ENCODE measurements at places on chromosomes 12 and 14.
A peak's percentile ranks its signal among the peaks of the same experiment; 100 is the strongest.

GRCh38 chr12:31804185-31804504 lies 75.3 kb upstream of the AMN1 start:
- no peak for DNase-seq

DNA sequence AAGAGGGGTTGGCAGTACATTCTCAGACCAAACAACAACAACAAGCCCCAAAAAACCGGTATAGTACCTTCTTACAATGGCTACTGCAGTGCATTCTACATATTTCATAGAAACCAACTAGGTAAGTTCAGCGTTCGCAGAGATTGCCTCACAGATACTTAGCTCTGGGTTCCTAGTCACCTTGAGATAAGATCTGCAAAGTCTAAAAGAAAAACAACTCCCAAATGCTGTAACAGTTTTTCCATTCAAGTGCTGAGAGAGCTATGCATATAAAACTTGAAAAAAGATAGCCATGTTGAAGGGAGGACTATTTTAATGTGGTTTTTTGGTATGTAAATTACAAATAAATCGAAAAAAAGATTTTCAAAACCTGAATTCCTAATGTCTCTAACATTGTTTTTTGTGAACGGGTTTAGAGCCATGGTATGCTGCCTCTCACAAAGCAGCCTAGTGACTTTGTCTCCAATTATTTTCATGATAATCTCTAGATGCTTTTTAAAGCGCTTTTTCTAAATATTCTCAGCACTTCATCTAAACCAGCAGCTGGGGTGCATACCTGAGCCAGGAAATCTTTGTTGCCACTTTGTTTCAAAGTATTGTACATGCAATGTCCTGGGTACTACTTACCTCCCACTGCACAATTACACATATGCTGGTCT lies 56.6 kb upstream of the CRACR2A start:
- DNase-seq: no peak

- peak; percentile 19 for DNase-seq
Measured at GRCh38 chr14:78448164-78449094, 278.3 kb downstream of the NRXN3 start.

DNA sequence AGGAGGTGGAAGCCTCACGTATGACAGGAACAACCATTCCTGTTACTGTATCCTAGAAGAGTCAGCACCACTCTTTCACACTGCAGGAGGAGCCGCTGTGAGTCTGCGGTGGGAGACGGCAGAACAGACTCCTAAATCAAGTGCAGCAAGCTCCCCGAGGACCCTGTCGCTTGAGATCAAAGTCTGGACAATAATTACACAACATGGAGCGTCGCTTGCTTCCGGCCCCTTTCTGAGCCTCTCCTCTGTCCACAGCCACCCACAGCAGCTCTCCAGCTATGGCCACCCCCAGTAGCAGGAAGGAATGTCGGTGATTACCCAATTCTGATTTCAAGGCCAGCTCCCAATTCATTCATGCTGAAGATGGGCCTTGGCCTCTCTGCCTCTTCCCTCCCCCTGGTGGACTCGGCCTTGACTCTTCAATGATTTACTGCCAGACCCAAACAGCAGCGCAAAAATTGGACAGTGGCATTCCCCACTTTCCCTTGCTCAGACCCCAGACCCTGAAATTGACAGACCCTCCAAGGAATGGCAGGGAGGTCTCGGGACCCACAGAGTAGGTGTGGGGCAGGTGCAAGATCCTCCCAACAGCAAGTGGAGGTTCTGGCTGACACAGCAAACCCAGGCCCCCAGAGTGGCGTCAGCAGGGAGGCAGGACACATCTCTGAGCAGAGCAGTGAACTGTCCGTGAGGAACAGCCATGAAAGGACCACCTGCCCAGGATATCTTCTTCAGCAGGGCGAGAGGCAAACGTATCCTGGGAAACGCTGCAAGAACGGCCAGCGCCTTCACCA lies 272.7 kb upstream of the DIO3 start:
- no peak for DNase-seq

GRCh38 chr12:48105321-48105866 lies 485 bp downstream of the SENP1 start:
- no peak for DNase-seq

DNA sequence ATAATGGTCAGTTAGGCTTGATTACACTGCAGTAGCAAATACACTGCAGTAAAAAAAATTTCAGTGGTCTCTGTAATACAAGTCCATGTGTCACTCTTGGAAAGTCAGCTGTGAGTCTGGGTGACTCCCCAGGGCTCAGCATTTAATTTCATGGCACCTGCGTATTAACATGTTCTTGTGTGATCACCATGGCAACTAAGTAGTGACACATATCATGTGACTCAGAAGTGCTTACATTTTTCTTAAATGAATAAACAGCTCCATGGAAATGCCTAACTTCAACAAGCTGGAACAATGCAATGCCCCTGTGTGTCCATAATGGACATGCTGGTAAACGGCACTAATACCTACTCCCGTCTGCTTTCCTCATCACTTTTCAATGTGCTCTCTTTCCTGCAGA lies 88.5 kb upstream of the ANO4 start:
- DNase-seq: no peak

DNA sequence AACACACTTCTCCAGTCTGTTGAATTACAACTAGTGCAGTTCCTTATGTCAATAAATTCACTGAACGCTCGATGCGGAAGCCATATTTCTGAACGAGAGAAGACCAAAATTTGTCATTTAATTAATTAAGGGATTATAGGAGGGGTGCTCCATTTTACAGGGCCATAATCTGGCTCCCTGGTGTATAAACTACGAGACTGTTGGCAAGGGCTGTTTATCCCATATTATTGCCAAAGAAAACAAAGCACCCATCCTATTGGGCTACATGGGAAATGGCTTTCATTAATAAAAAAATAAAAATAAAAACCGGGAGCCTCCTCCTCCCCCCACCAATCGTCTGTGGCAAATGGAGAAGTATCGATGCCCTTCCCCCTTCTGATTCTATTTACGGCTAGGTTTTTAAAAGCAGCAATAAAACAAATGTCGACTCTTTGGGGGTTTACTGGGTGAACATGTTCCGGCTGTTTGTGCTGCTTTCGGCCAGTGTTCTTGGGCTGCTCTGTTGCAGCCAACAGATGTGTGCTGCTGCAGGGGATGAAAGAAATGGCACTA lies 24.8 kb downstream of the ATF7 start:
- DNase-seq: no peak

DNA sequence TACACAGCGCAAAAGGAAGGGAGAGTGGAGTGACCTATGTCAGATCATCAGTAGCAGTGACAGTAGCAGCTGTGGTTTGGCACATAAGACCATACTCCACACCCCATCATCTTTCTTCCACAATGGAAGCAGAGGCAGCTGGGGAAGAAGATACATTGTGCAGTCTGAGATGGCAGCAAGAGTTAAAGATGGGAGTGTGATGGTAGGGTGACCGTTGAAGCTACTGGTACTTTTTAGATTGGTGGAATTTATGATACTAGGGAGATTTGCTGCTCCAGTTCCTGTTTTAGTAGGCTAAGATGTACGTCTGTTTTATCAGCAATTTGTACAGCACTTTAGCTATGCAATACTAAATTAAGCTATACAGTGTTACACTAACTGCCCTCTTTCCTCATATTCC lies 291.0 kb downstream of the FUT8 start:
- no peak for DNase-seq

DNA sequence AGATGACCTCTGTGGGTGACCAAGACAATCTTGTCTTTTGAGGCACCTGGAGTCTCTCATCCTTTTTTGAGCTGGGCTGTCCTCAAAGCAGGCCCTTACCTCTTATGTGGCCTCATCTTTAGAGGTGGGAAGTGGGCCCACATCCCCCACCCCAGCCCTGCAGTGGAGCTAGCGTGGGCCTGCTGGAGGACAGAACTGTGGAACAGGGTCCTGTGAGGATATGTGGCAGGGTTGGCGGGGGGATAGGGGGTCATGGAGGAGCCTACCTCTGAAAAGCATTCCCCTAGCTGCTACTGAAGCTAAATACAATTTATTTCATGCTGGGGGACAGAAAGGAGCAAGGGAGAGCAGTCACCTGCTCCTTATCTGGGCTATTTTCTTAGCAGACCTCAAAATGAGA lies 457 bp upstream of the GPD1 start:
- DNase-seq: no peak

GRCh38 chr14:52279408-52279807 lies 11.9 kb downstream of the PTGDR start:
- DNase-seq: peak; percentile 7

GRCh38 chr12:106753526-106753925 lies 21.0 kb upstream of the RIC8B start:
- no peak for DNase-seq

DNA sequence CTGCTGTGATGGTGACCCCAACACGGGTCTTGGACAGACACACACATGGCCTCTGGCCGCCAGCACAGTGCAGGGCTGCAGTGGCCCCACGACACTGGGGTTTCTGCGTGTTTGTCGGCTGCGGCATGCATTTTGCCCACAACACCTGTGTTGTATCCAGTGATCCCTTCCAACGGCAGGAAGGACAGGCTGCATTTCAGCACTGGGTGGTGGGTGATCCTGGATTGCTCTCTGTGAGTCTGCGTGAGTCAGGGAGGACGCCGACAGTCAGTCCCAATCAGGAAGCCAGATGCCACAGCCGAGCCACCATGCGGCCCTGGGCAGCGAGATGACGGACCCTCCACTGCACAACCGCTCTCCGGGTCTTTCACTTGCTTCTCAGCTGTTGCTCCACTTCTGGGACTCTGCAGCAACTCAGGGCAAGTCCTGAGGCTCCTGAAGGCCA lies 20.6 kb downstream of the LRTM2 start:
- no peak for DNase-seq

DNA sequence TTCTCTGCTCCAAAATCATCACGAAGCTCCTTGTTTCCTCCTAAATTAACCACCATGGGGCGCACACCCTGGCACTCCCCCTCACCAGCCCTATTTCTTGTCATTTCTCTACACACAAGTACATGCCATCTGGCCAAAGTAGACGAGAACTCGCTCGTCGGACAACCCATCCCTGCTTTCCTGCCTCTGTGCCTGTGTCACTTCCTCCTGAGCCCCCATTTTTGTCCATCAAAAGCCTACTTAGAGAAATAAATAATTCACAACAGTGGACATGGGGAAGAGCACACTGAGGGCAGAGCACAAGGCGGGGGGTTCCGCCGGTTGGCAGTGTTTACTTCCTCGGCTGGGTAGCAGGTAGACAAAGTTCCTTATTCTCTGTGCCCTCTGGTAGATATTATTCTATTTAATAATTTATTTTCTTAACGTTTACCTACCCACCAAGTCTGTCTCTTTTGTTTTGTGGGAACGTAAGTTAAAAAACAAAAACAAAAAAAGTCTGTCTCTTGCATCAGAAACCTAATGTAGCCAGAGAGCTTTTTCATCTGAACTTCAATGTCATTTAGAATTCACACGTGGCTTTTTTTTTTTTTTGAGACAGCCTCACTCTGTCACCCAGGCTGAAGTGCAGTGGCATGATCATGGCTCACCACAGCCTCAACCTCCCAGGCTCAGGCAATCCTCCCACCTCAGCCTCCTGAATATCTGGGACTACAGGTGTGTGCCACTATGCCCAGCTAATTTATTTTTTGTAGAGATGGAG lies 6.0 kb downstream of the VPS37B start:
- DNase-seq: no peak

DNA sequence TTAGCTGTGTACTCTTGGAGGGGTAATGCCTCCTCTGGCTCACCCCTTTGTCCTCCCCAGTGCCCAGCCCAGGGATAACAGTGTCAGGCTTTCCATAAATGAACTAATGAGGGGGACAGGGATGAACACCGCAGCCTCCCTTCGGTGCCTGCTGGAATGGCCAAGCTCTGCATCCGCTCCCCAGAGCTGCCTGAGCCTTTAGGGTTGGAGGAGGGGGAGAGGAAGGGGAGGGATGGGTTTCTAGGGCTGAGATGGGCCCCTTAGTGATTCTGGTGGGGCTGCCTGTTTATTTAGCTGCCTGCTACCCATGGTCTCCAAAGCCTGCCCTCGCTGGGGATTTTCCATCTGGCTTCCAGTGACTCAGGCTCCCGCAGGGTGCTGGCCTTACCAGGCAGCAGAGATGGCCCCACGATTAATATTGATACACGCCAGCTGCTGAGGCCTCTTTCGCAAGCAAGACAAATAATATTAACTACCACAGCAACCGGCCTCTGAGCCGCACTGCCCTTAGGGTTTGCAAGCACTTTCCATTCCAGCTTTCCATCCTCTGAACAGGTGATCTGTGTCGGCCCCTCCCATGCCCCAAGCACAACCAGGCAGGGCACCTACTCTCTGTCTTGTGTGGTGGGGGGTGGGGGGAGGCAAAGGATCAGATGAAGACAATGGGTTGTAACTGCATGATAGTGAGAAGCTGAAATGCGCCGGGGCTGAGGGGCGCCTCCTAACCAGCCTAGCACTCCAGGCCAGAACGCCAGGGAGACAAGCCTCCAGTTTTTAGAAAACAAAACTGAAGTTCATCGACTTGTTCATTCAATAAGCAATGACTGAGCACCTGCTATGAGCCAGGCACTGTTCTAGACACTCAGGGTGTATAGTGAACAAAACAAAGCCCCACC lies 56.7 kb downstream of the C14orf132 start:
- peak; percentile 57 for DNase-seq

Measured in H54 (cell line).